ENCODE measurements at places on chromosomes 7 and 10. TPM values are rescaled to one million over a fixed set of nuclear protein-coding genes. Genes with fewer than 3 reads are reported as not detected.

KCNIP2 gene
- 0.98 TPM for total RNA-seq

EBLN1 gene
- not detected for total RNA-seq

C10orf143 gene
- total RNA-seq: 1.1 TPM

PARD3 gene
- total RNA-seq: 70.7 TPM

All from A549 treated with ZK216348 at 1 μM for 4 hours (cell line).